Pancreas (tissue), 10 donors: ENCODE measurements at places on chromosomes 11 and 22.

DNA sequence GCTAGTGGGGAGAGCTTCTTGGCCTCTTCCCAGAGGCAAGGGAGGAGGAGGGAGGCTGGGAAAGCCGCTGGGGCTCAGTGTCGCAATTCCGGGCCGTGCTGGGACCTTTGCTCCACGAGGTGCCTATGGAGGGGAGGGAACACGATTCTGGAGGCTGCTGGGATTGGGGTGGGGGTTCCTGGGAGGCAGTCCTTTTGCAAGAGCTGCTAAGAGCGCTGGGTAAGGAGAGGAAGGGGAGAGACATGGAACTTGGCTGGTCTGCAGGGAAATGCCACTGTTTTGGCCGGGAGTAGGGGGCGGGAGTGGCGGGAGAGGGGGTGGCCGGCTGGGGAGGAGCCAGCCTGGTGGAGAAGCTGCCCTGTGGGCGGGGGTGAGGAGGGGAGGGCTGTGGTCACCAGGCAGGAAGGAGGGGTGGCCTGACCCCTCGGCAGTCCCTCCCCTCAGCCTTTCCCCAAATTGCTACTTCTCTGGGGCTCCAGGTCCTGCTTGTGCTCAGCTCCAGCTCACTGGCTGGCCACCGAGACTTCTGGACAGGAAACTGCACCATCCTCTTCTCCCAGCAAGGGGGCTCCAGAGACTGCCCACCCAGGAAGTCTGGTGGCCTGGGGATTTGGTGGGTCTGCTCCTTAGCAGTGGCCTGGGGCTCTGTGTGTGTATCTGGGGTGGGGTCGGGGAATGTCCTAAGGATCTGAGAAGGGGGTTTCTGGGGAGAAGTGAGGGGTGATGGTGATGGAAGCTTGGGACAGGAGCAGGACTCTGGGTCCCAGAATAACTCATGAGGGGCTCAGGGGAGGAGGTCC is at the start of gene NR1H3:
TSS of gene NR1H3 (plus strand) at position 480 of the 800 bp plus-strand sequence. CDS start 1,221 bp downstream, outside the sequence.
- peak; percentile 77 for DNase-seq

GRCh38 chr11:64021757-64022093 is 14.0 kb upstream of the FLRT1 start:
- no peak for DNase-seq

- DNase-seq = no peak
Measured at GRCh38 chr11:23013509-23013908, 153.2 kb upstream of the CCDC179 start.

- no peak for DNase-seq
Measured at GRCh38 chr22:31626427-31627150, 35.4 kb downstream of the PISD start.

DNA sequence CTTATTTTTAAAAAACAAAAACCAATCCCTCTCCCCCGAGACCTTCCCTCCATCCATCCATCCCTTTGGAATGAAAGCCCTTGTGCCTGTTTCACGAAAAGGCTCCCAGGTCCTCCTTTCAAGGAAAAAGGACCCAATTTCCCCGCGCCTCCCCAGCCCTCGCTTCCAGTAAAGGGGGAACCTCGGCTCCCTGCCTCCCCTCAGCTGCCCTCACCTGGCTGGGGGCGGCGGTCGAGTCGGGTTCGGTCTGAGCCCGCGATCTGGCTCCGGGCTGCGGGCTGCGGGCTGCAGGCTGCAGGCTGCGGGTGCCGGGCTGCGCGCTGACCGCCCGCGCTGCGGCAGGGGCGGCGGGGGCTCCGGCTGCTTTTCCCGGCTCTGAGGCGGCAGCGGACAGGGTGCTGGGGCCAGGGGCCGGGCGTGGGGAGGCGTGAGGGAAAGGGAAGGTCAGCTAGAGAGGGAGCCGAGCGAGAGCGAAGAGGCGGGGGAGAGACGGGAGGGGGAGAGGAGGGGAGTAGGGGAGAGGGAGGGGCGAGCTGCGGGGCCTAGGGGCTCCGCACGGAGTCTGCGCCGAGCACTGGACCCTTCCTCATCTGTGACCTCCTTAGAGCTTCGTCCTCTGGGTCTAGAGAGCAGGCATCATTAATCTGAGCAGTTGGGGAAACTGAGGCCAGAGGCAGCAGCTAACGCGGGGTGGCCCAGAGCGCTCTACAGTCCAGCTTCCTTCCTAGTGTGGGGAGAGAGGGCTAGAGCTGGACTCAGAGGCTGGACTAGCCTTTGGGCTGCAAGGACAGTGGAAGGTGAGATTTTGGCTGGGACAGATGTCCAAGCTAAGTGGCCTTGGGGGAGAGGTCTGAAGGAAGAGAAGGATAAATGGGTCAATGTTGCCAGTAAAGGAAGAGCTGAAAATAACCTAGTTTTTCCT is at the start of gene C1QTNF4:
TSS of gene C1QTNF4 (minus strand) at position 478 of the 922 bp plus-strand sequence. CDS start 3,601 bp downstream, outside the sequence.
- DNase-seq = no peak

DNA sequence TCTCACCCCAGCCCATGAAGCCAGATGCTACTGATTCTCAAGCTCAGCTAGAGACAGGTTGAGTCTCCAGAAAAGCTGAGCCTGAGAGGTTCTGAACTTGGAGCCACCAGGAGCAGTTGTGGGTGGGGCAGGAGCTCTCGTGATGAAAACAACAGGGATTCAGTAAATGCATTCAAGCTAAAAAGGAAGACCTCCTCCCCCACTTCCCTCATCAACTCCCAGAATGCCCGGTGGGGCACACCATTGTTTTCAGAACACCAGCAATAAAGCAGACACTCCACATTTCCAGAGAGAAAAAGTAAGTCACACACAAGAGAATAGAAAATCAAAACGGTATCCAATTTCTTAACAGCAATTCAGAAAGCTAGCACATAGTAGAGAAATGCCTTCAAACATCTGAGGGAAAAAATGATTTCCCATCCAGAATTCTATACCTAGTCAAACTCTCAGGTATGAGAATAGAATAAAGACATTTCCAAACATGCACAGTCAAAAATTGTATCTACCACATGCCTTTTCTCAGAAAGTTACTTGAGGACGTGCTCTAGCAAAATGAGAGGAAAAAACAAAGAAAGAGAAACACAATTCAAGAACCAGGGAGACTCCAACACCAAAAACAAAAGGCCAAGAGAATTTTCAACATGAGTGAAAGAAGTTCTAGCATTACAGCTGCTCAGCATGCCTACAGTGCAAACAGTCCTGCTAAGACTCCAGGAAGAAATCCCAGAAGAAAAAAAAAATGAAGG is 56.8 kb downstream of the CDKN1C start:
- DNase-seq = no peak

GRCh38 chr11:112024178-112024772 is 933 bp upstream of the DLAT start:
- no peak for DNase-seq

GRCh38 chr11:18578975-18579598 is 9.4 kb downstream of the UEVLD start:
- no peak for DNase-seq

DNA sequence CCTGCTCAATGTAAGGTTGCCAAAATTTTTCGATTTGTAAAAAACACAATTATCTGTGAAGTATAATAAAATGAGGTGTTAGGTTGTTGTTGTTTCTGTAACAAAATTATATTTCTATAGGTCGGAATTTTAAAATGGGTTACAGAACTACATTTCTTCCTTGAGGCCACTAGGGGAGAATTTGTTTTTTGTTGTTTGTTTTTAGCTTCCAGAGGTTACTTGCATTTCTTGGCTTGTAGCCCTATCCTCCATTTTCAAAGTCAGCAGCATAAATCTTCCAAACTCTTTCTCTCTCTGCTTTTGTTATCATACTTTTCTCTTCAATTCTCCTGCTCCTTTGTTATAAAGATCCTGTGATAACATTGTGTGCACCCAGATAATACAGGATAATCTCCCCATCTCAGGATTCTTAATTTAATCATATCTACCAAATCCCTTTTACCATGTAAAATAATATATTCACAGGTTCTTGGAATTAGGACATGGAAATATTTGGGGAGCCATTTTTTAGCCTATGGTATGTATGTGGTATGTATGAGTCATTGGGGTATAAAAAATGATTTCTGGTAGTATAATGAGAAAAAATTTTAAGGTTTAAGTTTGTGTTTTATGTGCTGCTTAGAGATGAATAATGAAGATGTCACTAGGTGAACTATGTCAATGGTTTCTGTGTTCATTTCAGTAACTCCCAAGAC is 9.4 kb upstream of the PATL1 start:
- no peak for DNase-seq

DNA sequence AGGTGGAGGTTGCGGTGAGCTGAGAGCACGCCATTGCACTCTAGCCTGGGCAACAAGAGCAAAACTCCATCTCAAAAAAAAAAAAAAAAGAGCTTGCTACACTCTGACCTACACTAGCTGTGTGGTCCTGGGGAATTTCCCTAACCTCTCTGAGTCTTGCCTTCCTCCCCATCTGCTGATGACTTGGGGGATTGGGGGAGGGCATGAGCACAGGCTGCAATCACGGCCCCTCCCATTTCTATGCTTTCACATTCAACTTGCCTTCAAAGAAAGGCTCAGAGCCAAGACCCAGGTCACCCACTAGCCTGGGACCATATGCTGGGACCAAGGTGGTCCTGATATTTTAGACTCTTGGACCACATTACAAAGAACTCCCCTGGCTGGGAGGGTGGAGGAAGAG is 39.8 kb upstream of the TEF start:
- no peak for DNase-seq

DNA sequence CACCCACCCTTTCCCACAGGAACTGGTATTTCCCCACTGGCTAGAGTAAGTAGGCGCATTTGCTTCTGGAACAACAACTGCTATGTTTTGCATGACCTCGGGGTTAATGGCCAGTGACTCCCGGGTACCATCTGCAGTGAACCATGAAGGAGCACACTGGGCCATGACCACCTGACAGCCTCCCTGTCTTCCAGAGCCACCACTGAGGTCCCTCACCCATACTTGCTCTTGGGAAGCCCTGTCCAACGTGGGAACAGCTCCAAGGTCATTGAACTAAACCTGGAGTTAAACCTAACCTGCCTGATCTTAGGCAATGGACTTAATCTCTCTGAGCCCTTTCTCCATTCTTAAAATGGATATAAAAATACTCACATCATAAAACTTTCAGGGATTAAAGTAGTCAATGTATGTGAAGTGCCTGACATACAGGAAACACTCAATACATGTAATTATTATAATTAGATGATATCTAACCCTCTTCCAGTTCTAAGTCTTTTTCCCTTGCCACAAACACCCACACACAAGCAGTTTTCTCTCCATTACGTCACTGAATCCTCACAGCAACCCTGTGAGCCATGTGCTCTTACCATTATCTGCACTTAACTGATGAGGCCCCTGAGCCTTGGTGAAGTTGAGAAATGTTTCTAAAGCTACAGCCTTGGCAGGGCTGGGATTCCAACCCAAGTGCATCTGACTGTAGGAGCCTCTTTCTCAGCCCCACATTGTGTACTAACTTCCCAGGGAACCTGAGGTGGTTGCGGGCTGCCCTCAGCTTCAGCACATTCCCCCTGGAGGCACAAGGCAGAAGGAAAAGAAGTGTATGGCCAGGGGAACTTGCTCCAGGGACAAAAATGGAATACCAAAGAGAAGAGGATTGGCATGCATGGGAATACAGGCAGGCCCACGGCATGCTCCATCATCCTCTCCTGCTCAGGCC is 74.5 kb upstream of the NCAM1 start:
- DNase-seq = no peak

- DNase-seq = no peak
Measured at GRCh38 chr11:127651175-127651887, 650.8 kb upstream of the KIRREL3 start.

DNA sequence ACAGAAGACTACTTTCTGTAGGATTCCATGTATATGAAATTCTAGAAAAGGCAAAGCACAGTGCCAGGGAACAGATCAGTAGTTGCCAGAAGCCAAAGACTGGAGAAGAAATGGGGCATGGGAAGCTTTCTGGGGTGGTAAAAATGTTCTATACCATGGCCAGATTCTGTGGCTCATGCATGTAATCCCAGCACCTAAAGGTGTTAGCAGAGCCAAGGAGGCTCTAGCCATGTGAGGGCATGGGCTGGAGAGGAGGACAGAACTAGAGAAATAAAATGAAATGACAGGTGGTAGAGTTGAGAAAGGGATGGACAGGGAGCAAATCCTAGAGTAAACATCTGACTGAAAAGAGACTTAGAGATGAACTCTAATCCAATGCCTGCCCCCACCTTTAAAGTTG is 26.9 kb upstream of the HMGXB4 start:
- no peak for DNase-seq

GRCh38 chr11:118896472-118896913 is 12.8 kb downstream of the CXCR5 start:
- peak; percentile 12 for DNase-seq

GRCh38 chr11:73184953-73185671 is 33.0 kb upstream of the P2RY2 start:
- peak; percentile 83 for DNase-seq

DNA sequence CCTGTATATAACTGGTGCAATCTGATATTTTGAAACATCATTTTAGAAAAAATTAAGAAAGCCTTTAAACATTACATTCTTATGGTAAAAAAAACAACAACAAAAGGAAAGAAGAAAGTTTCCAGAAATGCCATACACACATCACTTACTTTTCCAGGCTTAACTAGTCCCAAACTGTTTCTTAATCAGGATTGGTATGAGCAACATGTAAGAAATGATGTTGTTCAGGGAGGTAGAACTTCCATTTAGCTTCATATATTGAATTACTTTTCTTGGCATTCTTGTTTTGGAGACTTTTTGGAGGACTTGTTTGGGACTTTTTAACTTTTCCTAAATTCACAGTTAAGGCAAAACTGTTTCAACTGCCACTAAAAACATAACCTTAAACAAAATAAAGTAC is 791.5 kb downstream of the METTL15 start:
- DNase-seq = no peak

DNA sequence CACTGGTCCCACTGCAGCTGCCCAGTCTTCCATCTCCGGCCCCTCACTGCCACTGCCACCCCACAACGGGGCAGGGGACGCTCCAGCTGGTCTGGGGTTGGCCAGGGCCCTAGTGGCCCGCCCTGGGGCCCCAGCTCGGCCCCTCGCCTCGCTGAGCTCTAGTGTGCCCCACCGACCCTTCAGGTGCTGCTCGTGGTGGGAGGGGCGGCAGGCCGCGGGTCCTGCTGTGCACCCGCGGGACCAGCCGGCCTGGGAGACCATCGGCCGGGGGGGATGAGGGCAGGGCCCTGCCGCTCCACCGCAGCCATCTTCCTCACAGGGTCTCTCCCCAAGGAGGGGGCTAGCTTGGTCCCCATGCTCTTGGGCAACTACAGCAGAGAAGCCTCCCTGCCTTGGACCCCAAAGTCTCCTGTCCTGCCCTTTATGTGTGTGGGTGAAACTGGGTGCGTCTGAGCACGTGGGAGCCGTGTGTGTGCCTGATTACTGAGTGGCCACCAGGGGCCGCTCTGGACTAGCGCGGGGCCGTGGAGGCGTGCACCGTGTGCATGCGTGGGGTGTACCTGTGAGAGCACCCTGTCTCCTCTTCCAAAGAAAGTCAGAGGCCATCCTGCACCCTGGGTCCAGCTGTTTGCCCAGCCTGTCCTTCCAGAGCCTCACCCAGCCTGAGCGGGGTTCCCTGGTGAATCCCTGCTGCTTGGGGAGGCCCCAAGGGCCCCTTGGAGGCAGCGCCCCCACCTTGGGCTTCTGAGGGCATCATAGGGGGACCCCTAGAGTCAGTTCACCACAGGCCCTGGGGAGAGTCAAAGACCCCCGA is 6.0 kb upstream of the ACR start:
- DNase-seq = peak; percentile 68
